ENCODE measurements at places on chromosomes 16 and 17.

DNA sequence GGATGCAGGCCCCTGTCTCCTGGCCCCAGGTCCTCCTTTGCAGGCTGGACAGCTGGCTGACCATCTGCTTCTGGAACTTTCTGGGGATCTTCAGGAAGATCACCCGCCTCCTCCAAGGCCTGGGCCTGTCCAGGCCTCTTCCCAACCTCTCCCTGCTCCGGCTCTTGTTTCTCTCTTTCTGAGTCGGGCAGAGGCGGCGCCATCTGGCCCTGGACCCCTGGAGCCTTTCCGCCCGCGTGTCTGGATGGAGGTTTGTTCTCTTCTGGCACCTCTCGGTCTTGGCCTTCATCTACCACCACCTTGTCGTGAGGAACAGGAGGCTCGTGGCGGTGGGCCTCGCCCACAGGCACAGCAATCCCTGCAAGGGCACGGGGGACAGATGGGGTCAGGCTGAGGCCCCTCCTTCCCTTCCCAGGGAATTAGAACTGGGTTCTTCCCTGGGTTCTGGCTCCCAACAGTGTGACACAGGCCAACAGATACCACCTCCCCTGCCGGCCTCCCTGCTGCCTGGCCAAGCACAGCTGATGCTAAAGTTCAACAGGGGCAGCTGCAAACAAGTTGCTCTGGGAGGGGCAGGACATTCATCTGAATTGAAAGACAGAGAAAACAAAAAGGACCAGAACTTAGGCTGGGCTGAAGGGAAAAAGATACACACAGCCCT is 13.3 kb downstream of the NDUFAF8 start:
- DNase-seq, result no peak

- DNase-seq, result no peak
These were observed 2.2 kb upstream of the C17orf58 start for GRCh38 chr17:67998466-67998865.

- DNase-seq, result no peak
These were observed 208.9 kb upstream of the WSCD1 start for GRCh38 chr17:5861246-5861645.

- DNase-seq, result no peak
These were observed 40.7 kb upstream of the STH start for GRCh38 chr17:45958307-45958706.

GRCh38 chr16:54460263-54460860 is 173.8 kb upstream of the IRX3 start:
- DNase-seq, result no peak

- no peak for DNase-seq
These were observed 10.7 kb downstream of the SCGB1C2 start for GRCh38 chr17:147796-148740.

All from omental fat pad (tissue), 4 donors.